GM23248 (cell line): ENCODE measurements at places on chromosomes 4 and X.

GRCh38 chr4:183295711-183296110, 24.4 kb downstream of the CLDN22 start:
- DNase-seq: no peak

GRCh38 chrX:18424482-18425198, 768 bp upstream of the CDKL5 start:
- peak; percentile 61 for DNase-seq

DNA sequence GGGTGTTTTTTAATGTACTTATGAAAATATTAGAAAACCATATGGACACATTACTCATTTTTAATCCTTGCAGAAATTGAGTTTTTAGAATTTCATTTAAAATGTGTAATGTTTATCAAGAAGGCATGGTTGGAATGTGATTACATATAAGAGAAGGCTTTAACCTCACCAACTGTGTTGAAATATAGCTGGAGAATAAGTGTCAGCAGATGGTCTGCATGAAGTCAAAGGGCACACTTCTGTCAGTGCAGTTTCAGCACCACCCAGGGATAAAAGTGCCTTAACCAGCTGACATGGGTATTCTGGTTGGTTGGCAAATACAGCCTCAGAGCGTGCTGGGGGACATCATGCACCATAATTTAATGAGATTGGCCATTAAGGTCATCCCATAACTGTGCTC, 21.2 kb upstream of the ANTXR2 start:
- DNase-seq: peak; percentile 49

GRCh38 chr4:11931266-11931820, 502.6 kb upstream of the HS3ST1 start:
- DNase-seq: no peak

GRCh38 chr4:112377171-112377570, 80.0 kb downstream of the ALPK1 start:
- DNase-seq: no peak

- DNase-seq: peak; percentile 53
Measured at GRCh38 chrX:50579955-50580354, 109.3 kb upstream of the DGKK start.

GRCh38 chr4:103996637-103997036, 276.9 kb upstream of the TACR3 start:
- DNase-seq: peak; percentile 69

- no peak for DNase-seq
Measured at GRCh38 chr4:112206431-112206830, 25.2 kb upstream of the AP1AR start.

DNA sequence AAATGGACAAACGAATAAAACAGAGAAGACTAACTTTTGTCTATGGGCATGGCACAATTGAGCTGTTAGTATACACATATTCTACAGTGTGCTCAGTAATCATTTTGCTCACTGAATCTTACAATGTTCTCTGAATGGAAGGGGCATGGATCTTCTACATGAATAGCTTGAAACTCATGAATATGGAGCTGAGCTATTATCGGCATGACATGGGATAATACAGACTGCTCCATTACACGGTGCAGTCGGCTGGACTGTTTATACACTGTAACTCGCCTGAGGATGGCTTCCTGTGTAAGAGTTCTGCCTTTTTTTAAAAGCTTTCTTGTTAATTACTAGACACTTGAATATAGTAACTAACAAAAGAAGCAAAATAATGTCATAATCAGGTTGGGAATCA, 368.5 kb upstream of the MAD2L1 start:
- no peak for DNase-seq

- DNase-seq: peak; percentile 72
Measured at GRCh38 chr4:113945906-113946305, 33.5 kb downstream of the ARSJ start.

DNA sequence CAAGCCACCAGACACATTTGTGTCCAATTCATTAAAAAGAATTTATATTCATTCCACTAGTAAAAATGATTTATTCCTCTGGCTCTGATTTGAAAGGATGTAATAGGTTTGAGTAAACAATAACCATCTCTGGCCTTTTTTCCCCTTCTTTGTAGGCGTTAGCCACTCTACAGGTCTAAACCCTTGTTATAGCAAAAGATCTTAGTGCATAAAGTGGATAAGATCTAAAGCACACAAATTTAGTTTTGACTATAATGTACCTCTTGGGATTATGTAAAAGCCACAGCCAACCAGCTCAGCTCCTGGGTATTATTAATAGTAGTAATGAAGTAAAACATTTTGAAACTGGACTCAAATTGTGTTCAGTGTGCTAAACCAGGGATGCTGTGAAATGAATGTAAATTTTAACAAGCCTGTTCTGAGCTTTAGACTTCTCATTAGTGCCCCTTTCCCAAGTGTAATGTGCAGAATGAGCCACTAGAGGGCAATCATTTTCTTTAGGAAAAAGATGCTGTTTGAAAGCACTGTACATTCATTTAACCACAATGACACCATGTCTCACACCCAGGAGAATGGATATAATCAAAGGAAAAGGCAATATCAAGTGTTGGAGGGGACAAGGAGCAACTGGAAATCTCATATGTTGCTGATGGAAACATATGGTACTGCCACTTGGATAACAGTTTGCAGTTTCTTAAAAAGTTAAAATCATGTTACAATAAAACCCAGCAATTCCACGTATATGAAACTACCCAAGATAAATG, 69.7 kb downstream of the KLHL8 start:
- DNase-seq: peak; percentile 71

DNA sequence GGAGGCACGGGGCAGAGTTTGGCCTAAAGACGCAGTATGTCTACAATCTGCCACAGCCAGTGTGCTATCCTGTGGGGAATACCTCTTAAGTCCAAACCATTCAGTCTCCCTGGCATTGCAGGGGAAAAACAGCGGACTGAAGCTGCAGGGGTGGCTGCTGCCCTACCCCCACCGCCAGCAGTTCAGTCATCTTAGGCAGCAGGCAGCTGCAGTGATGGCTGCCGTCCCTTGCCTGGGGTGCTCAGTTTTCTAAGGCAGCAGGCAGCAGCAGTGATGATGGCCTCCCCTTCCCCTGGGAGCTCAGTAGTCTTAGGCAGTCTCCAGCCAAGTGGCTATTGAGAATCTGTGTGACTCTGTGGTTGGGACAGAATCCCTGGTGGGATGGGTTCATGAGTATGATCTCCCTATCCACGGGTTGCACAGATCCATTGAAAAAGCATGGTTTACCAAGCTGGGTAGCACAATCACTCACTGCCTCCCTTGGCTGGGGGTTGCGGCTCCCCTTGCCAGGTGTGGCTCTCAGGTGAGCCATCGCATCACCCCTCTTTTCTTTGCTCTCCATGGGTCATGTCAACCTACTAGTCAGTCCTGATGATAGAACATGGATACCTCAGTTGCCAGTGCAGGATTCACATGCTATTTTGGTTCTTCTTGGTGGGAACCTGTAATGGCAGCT, 48.9 kb upstream of the GRID2 start:
- DNase-seq: no peak

DNA sequence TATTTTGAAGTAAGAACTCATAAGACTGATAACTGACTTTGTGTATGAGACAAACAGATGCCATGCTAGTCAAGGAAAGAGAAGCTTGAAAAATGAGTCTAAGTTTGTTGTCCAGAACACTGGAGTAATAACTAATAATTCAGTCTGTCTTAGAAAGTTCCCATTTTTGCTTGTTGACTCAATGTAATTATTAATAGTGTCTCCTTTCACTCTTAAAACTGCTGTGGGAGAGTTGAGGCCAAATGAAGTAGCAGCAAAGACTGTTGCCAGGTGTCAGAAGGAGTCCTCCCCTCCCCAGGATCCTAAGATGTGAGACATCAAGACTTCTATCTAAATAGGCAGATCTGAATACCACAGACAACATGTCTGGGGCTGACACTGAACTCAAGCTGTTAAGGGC, 20.8 kb upstream of the FAM13A start:
- DNase-seq: peak; percentile 17

DNA sequence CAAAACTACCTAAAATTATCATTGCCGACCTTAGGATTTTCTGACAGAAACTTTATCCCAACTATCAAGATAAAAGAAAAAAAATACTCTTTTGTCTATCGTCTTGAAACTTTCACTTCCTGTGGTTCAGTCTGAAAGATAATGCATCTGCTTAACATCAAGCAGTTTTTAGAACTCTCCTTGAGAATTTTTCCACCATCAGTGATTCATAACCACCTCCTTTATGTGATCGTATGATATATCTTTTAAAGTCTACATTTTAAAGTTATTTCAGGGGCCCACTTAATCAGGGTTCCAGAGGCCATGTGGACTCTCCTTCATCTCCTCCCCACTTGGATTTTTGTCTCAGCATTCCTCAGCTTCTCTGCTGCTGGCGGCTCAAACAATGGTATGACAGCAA, 272.8 kb upstream of the TENM3 start:
- DNase-seq: no peak

- no peak for DNase-seq
Measured at GRCh38 chr4:44679060-44679459, 840 bp downstream of the GUF1 start.

GRCh38 chr4:166839615-166840251, 394.6 kb downstream of the SPOCK3 start:
- no peak for DNase-seq

DNA sequence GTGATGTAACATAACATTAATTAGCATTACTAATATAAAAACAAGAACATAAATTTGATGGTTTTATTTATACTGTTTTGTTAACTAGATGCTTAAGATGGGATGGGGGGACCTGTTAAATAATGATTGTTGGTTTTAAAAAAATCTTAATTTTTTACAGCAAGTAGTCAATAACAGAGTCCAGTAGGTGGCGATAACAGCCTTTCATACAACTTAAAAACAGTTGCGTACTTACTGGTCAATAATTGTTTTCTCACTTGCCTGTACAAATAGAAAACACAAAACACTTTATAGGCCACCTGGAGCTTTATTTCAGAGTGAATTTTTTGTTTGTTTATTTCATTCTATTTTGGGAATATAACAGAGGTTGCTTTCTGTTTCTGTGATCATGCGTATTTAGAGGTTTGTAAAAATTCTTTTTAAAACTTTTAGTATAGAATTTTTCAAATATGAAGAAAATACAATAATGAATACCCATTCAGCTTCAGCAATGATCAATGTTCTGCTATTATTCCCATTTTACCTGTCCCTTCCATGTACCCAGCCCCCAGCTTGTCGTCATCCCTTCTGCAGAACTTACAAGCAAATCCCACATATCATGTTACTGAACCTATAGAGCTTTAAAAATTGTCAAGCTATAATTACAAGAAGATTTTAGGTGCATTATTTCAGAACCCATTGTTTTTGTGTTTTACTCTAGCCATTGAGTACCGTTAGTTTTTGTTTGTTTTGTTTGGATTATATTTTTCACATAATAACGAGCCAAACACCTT, 97.1 kb downstream of the MRPL1 start:
- DNase-seq: peak; percentile 73

DNA sequence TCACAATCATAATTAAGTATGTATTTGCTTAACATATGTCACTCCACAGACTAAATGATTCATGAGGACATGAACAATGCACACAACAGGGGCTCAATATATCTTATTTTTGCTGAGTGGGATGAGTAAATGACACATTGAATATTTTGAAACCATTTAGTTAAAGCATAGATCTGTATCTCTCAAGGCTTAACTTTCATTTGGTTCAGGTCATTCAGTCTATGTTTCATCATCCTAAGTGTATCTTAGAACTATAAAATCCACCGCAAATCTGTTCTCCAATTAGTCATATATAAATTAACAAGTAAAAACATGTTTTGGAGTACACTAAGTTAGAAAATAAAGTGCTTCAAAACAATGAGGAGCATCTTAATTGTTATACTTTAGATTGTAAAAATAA, 45.8 kb downstream of the AREG start:
- DNase-seq: no peak

DNA sequence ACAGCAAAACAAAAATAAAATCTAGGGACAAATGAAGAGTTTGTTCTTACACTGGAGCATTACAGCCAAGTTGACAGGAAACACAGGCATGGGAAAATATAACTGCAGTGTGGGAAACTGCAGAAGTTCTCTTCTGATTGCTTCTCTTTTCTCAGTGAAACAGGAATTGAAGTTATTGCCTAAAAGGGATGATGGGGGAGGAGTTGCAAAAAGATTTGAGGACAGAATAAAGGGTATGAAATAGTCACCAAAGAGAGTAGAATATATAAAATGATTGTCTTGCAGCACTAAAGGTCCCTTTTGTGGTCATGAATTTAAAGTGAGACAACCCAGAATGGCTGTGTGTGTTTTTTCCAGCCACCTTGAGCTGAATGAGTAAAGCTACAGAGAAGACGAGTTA, 103.7 kb downstream of the JADE1 start:
- DNase-seq: no peak

DNA sequence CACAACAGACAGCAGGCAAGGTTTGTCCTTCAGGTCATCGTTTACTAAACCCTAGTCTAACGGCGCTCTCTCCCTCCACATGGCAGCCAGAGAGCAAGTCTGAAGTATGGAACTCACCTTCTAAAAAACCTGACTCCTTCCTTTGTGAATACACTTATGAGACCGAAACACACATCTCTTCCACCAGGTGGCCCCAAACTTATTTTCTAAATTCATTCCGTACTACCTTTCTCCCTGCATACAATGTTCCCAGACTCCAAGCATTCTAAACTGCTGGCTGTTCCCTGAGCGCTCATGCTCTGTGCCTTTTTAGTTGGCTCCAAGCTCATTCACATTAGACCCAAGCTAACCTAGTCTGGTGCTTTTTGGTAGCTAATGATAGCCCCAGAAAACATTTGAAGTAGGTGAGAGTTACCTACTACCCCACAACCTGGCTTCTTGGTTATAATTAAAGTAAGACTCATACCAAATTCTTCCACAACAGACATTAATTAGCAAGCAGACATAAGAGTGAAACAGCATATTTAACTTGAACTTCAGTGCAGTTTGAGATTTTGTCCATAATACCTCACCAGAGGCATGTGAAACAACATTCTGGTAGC, 67.6 kb upstream of the DCLK2 start:
- peak; percentile 67 for DNase-seq

DNA sequence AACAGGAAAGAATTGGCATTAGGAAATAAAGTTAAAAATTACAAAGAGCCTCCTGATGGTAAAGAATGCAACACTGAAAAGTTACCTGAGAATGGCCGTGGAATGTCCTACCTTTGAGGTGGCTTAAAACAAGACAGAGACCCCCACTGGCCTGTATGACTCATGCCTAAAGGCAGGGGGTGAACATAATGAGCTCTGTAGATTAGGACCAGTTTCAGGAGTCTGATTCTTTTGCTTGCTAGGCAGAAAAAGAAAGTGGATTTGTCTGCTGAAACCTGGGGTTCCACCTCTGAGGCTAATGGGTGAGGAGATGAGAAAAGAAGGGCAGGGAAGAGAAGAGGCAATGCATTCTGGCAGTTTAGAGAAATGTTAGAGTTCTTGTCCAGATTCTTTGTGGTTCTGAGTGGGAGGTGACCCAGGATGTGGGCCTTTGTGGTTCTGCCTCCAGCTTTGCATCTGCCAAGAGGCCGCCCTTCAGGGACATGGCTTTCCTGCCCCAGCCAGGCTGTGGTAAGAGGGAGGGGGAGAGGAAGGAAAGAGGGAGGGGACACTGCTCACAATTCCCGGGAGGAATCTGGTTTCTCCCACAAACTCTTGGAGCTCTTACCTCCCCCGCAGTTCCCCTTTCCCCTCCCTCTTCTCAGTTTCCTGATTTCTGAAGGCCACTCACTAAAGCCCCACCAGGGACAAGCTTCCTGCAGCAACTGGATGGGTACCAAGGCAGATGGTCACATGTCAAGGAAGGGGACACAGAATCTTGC, 109.6 kb downstream of the EFNB1 start:
- peak; percentile 38 for DNase-seq
